ENCODE measurements at places on chromosomes 2 and 18. TPM values are rescaled to one million over a fixed set of nuclear protein-coding genes. Genes with fewer than 3 reads are reported as not detected.

ABCB11 gene
- 0.15 TPM for total RNA-seq

DNA sequence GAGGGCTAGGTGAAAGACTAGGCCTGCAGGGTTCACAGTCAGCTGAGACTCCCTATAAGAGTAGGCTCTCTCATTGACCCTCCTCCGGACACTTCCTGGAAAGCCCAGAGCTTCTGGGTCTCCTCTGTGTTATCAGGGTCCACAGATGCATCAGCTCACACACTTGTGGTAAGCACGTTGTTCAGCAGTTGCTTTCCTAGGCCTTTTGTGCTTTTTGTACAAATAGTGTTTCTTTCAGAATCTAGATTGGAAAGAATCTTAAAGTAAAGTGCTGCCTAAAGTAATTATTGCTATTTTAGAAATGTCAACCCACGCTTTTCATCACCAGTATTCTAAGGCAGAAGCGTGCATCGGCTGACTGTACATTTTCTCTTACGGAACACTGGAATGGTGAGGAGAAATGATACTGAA lies 15.5 kb downstream of the SLC9A2 start:
- H3K4me3 ChIP-seq = no peak overlapping the region
- H3K27me3 ChIP-seq = no peaks in the 10 kb centered on the region
- H3K4me1 ChIP-seq = no peaks in the 10 kb centered on the region
- no peaks in the 10 kb centered on the region for H3K36me3 ChIP-seq
- DNase-seq = no peak
- H3K27ac ChIP-seq = no peak overlapping the region

- no peak overlapping the region for H3K27ac ChIP-seq
- no peak overlapping the region for H3K4me3 ChIP-seq
- H3K27me3 ChIP-seq = no peaks in the 10 kb centered on the region
- no peaks in the 10 kb centered on the region for H3K4me1 ChIP-seq
- DNase-seq = no peak
- H3K36me3 ChIP-seq = peaks cover 12% of the 10 kb centered on the region
These were observed 74.4 kb downstream of the ANKRD12 start for GRCh38 chr18:9210966-9211365.

GRCh38 chr2:161427664-161428587 lies 11.8 kb downstream of the TBR1 start:
- DNase-seq = no peak
- no peak overlapping the region for H3K27ac ChIP-seq

DNA sequence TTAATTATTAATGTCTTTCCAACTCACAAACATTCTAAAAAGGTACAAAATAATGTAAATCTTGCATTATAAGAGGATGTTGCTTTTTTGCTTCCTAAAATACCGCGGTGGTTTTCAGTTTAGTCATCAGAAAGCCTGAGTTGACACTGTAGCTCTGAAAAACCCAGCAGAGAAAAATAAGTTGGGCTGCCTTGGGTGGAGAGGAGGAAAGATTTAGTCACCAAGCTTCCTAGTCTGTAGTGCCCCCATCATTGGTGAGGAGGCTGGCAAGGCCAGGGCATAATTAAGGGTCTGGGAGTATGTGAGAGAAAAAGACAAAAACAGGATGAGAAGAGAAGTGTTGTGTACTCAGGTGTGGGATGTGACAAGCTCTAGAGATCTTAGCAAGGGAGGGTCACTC lies 5.7 kb downstream of the PTPRM start:
- no peaks in the 10 kb centered on the region for H3K27me3 ChIP-seq
- peaks cover 13% of the 10 kb centered on the region for H3K4me1 ChIP-seq
- H3K36me3 ChIP-seq = no peaks in the 10 kb centered on the region
- no peak overlapping the region for H3K4me3 ChIP-seq

All from lung (tissue), 17 donors.